ENCODE measurements at places on chromosomes 13 and 19.
A peak's percentile ranks its signal among the peaks of the same experiment; 100 is the strongest.

DNA sequence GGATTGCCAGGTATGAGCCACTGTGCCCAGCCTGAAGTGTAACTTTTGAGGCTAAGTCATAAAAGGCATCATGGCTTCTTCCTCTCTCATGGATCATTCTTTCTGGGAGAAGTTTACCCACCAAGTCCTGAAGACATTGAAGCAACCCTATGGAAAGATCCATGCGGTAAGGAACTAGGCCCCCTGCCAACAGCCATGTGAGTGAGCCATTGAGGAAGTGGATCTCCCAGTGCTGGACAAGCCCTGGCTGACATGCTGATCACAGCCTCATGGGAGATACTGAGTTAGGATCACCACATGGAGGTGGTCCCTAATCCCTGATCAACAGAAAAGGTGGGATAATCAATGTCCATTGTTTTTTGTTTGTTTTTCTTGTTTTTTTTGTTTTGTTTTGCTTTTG is 3.3 kb upstream of the NUDT19 start:
- no peak for DNase-seq

- DNase-seq, result no peak
Measured at GRCh38 chr19:41206926-41207750, 11.9 kb upstream of the AXL start.

- no peak for DNase-seq
Measured at GRCh38 chr19:6278051-6278450, 1.7 kb downstream of the MLLT1 start.

- DNase-seq, result no peak
Measured at GRCh38 chr19:48359123-48359522, 4.6 kb downstream of the TMEM143 start.

GRCh38 chr19:18317961-18318800 is 4.7 kb downstream of the LSM4 start:
- no peak for DNase-seq

GRCh38 chr19:56955637-56956216 is 115.2 kb upstream of the PEG3 start:
- no peak for DNase-seq

- DNase-seq, result no peak
Measured at GRCh38 chr13:45695198-45695730, 6.9 kb upstream of the CBY2 start.

GRCh38 chr19:44891016-44891882 is at the start of gene TOMM40:
TSS of gene TOMM40 (plus strand) at chr19:44891254. CDS start at chr19:44891416, 162 bp downstream.
- peak; percentile 100 for DNase-seq

- DNase-seq, result no peak
Measured at GRCh38 chr13:37094840-37095239, 10.6 kb downstream of the CSNK1A1L start.

DNA sequence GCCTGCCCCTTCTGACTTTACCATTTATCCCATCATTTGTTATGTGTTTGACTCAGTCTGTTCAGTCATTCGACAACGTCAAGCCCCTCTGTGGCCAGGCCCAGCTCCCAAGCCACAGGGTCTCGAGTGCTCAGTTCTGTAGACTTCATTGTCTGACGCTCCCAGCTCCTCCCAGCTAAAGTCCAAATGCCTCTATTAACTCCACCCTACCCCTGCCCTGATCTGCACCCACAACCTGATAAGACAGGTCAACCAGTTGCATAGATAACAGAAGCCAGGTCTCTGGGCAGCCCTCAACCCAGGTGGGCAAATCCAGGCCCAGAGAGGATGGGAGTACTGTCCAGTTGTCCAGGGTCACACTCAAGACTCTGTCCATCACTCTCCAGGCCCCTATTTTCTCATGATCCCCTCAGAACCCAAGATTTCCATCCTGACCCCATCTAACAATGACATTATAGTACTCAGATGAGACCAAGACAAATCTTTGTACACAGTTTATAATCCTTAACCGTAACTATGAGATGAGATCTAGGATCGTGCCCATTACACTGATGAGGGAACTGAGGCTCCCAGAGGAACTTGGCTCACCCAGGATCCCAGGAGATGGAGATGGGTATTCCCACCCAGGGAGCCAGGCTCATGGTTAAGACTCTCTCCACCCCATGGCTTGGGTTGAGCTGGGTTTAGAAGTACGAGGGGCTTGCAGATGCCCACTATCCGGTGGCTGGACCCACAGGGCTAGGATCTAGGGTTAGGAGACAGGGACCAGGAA is 1.1 kb downstream of the TM6SF2 start:
- DNase-seq, result no peak

- DNase-seq, result no peak
Measured at GRCh38 chr13:101612735-101613134, 160.3 kb downstream of the ITGBL1 start.
